ENCODE measurements at places on chromosomes 2 and 18.

GRCh38 chr2:198096002-198096401 is 291.6 kb downstream of the PLCL1 start:
- DNase-seq, result no peak

- DNase-seq, result no peak
Measured at GRCh38 chr18:59509481-59510442, 150.7 kb upstream of the LMAN1 start.

DNA sequence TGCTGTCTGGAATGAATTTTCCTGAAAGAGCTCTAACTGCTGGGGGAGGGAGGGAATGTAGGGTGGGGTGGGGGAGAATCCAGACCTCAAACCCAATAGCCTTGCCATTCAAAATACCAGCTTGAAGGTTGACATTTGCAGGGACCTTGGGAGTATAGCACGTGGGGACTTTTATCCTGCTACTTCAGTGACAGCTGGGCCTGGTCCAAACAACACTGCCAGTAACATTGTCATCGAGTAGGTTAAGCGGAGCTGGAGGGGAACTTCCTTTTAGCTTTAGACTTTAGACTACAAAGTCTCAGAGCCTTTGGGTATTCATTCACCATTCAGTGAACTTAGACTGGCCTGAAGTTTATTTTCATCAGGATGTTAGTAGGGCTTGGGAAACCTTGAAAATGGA is 248.7 kb downstream of the MEIS1 start:
- DNase-seq, result no peak

GRCh38 chr2:181774685-181775084 is 94.4 kb upstream of the NEUROD1 start:
- no peak for DNase-seq

DNA sequence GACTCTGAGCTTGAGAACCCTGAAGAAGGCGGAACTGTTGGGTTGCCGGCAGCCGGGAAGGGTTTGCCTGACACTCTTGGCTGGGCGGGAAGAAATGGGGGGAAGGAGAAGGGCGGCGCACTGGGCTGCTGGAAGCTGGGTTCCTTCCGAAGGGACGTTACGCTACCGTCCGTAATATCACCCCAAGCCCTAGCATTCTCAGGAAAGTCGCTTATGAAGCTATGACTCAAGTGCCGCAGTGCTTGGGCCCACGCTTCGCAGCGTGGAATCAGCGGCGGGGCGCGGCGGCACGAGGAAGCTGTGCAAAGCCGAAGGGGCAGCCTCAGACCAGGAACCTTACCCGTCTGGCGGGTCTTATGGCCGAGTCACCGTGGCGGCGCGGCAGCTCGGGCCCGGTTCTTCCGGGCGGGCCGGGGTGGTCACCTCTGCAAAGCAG is 50.2 kb upstream of the SIGLEC15 start:
- peak; percentile 64 for DNase-seq

DNA sequence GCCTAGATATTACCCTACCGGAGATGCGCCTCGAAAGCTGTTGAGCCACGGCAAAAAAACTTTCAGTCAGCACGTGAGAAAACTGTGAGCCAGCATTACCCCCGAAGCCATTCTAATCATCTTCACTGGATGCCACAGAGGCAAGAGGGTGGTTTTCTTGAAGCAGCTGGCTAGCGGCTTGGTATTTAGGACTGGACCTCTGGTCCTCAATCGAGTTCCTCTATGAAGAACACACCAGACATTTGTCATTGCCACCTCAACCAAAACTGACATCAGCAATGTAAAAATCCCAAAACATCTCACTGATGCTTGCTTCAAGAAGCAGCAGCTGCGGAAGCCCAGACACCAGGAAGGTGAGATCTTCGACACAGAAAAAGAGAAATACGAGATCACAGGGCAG is 52.8 kb upstream of the SLC66A3 start:
- DNase-seq, result no peak

DNA sequence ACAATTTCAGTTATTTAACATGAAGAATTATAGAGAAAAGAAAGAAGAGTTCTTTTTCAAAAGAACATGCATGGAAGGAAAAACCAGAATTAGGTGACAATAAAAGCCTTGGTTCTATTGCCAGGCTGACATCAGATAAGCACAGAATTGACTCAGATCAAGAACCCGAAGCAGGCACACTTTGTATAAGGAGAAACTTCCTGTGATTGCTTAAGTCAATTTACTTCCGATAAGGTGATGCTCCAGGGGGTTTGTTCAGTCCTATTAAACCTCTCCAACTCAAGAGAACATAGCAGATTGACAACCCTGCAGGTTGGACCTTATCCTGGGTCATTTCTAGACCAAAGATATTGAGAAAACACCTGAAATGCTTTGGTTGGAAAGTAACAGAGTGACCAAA is 31.4 kb downstream of the GAREM1 start:
- DNase-seq, result no peak

DNA sequence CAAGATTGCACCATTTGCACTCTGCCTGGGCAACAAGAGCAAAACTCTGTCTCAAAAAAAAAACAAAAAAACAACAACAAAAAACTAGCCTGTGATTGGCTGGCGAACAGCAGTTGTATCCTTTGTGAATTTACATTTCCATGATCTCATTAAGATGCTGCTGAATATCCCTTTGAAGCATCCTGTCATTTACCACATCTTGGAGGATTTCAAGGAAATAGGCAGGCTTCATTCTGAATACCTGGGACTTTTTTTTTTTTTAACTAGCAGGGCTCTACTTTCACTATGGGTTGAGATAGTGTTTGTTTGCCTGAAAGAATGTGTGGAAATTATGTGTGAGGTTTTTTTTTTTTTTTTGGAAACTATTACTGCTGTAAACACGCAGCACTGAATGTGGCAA is 49.6 kb upstream of the RPL31 start:
- DNase-seq, result no peak

DNA sequence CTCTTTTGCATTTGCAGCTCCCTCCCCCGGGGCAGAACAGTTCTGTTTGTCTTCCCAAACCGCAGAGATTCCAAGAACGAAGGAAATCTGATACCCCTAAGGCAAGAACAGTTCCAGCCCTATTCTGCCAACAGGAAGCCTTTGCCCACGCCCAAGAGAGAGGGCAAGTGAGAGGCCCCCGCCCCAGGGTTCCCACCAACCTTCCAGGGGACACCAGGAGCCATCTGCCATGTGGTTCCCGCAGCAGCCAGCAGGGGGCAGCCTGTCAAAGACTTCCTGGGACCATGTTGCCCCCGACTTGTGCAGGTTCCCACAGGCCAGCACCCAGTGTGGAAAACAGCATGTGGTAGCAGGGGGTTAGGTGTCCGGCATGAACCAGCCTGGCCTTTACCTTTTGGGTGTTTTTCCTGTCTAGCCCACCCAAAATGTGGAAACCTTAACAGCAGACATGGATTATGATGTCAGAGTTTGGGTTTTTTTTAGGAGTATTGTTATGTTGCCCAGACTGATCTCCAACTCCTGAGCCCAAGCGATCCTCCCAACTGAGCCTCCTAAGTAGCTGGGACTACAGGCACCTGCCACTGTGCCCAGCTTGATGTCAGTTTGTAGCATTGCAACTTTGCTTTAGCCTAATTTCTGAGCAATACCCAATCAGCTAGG is 21.7 kb upstream of the EFHD1 start:
- no peak for DNase-seq

DNA sequence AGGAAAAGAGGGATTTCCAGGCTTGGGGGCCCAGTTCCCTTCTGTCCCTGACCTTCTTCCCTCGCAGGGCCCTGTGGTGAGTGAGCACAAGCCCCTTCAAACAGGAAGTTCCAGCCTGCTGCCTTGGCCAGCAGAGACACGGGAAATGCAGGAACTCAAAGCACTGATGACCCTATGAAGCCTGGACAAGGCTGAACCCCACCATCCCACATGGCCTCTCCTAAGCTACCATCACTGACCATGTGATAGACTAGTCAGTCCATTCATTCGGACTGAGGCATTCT is 196.4 kb downstream of the TNS1 start:
- DNase-seq, result no peak

- DNase-seq, result peak; percentile 12
Measured at GRCh38 chr2:38076710-38077430, 919 bp upstream of the CYP1B1 start.

GRCh38 chr2:27634291-27634690 is 5.4 kb downstream of the GPN1 start:
- no peak for DNase-seq

DNA sequence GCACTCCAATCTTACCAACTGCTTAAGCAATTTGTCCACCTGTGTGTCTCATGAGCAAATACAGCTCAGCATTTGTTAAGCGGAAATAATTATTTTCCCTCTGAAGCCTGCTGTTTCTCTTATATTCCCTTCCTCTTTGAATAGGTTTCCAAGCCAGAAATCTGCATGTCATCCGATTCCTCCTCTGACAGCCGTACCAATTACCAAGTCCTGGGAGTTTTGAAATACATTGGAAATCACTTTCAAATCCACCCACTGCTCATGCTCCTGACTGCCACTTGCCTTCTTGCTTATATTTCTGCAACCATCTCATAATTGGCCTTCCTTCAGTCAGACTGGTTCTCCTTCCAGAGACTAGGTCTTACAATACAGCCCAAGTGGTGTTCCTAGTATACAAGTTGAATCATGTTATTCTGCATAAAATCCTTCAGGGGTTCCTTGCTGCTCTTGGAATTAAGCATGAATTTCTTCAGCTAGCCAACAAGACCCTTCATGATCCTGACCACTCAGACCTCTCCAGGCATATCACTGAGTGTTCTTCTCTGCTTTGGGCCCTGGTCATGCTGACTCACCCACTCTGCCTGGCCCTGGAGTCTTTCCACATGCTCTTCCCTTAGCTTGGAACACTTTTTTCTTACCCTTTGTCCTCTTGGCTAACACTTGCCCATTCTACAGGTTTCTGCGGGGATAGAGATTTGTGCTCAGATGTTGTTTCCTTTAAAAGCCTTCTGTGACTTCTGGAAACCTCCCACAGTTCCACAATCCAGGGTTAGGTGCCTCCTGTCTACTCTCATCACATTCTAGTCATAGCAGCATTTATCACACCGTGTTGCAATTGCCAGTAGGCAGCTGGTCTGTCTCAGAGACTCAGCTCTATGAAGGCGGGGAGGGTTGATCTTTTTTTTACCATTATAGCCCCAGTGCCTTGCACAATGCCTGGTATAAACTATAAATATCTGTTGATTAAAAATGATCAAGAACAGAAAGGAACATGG is 157.6 kb downstream of the ARL6IP6 start:
- no peak for DNase-seq

DNA sequence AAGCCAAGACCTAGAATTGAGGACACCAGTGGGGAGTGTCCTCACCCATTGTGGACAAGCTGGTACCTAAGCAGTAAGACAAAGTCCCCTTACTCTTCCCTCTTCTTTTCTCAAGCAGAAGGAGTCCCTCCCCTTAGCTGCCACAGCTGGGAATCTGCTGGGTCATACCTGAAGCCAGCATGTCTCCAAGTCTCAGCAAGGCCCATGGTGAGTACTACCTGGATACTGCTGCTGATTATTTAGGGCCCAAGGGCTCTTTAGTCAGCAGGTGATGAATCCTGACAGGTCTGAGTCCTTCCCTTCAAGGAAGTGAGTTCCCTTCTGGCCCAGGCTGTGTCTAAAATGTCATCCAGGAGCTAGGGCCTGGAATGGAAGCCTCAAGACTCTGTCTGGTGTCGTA is 198.6 kb upstream of the STK17B start:
- DNase-seq, result no peak

DNA sequence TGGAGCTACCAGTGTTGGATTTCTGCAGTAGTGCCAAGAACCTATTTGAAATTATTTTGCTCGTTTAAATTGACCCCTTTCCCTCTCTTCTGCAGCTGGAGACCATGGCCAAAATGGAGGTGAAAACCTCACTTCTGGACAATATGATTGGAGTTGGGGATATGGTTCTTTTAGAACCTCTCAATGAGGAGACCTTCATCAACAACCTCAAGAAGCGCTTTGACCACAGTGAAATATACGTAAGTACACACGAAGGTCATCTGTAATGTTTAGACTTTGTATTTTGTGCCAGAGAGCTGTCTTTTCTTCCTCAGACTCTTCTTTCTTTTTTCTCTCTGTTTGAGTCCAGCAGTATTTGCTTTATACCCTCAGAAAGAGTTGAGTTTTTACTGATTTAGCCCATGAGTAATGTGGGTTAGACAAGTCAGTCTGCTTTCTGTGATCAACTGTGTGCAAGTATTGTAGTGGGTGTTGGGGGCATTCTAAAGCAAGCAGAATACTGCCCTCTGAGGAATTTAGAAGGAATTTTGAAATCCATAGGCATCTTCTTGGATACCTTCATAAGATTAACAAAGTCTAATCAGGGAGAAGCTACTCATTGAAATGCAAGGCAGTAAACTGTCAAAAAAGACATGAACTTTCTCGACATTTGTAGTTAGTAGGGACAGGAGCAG is 31.7 kb downstream of the MYO1B start:
- no peak for DNase-seq

DNA sequence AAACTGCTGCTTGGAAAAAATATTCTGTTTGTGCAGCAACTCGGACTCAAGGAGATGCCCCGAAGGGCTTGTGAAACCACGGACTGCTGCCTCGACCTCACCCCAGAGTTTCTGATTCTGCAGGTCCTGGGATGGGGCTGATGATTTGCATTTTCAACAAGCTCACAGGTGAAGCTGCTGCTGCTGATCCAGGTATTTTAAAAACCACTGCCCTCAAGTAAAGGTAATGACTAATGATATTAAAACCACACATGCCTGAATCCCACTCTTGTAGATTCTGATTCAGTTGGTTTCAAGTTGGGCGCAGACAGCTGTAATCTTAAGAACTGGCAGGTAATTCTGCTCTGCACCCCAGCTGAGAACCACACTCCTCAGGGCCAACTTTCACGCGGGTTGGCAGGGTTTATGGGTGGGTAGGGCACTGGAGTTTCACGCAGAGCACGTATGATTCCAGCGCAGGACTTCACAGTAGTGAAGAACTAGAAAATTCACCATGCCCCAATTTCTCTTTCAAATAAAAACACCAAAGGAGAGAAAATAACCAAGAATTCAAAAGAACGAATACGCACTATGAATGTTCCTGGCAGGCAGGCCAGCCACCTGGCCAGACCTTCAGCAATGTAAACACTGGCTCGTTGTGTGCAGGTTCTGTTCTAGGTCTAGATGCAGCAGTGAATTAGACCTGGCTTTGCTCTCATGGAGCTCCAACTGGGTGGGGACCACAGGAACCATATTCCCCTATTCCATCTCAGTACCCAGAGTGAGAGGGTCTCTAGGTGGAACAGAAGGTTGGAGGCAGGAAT is 74.6 kb upstream of the ZFP36L2 start:
- DNase-seq, result no peak

- no peak for DNase-seq
Measured at GRCh38 chr2:8984157-8984556, 19.3 kb downstream of the MBOAT2 start.

- DNase-seq, result no peak
Measured at GRCh38 chr2:174654419-174654941, 56.9 kb upstream of the WIPF1 start.

GRCh38 chr2:212915121-212915782 is 236.2 kb downstream of the IKZF2 start:
- DNase-seq, result no peak

DNA sequence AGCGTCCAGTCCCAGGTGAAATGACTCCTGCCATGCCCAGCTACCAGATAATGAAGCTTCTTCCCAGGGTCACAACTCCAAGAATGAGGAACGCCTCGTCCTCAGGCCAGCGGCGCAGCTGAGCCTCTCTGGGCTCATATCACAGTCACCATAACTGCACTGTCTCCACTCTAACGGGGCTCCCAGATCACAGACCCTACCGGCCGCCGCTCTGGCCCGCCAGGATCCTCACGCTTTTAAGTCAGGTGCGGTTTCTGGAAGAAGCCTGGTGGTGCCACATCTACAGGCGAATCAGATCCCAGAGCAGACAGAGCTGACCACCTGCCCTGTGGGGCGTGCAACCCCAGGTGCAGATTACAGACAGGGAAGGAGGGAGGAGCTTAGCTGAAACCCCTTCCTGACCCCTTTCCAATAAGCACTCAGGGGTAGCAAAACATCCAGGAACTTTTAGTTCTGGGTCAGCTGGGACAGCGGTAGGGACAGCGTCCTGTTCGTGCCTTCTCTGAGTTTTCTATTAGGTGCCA is 3.7 kb upstream of the ACKR3 start:
- DNase-seq, result no peak
